Activated CD8-positive, alpha-beta memory T cell treated with anti-CD3 and anti-CD28 coated beads, Interleukin-2, amount 10 ng/mL, durations not matched to agents 7 days and 5 days (primary cell): ENCODE measurements at places on chromosomes 3 and 15.

- no peak overlapping the region for H3K27ac ChIP-seq
- no peak overlapping the region for H3K4me3 ChIP-seq
- peaks cover 3% of the 10 kb centered on the region for H3K36me3 ChIP-seq
- DNase-seq: no peak
Observed at GRCh38 chr3:123618076-123618708, 33.3 kb upstream of the HACD2 start.

DNA sequence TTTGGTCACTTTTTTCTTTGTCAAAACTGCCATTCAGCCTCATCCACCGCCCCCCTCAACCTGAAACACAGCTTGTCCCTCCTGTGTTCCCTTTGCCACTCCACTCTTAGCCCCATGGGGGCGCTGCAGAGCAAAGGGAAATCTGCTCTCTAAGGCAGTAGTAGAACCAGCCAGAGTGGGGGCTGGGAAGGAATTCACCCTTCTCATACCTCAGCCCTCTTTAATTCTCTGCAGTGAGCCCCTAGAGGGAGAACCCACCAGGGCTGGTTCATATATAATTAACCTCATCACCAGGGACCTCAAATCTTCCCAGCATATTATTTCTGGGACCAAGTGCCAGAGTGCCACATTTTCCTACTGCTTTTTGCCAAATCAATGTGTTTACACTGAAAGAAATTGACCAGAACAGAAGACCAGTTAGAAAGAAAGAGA lies 2.8 kb upstream of the BCL6 start:
- H3K27ac ChIP-seq: peak overlapping the region; percentile 99
- H3K27me3 ChIP-seq: peaks cover 4% of the 10 kb centered on the region
- H3K4me3 ChIP-seq: peak overlapping the region; percentile 98
- peaks cover 11% of the 10 kb centered on the region for H3K36me3 ChIP-seq
- peak; percentile 96 for DNase-seq

DNA sequence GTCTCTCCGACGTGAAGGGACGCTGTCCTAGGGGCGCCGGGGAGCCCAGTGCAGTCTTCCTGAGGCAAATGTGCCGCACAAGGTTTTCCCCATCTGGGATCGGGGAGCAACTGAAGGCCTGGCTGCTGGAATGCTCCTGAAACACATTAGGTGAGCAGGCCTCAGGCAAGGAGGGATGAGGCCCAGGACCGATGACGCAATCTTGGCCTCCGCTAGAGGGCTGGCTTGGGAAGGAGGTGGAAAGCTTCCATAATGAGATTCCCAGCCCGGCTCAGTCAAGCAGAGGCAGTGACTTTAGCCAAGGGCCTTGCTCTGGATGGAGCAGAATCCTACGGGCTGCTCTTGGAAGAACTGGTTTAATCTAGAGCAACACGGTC lies 50.8 kb downstream of the CPN2 start:
- no peak overlapping the region for H3K27ac ChIP-seq
- DNase-seq: no peak

- DNase-seq: no peak
- no peak overlapping the region for H3K27ac ChIP-seq
- no peaks in the 10 kb centered on the region for H3K36me3 ChIP-seq
- no peaks in the 10 kb centered on the region for H3K4me1 ChIP-seq
Observed at GRCh38 chr3:20564966-20565365, 379.0 kb upstream of the SGO1 start.
